ENCODE measurements at places on chromosomes 13 and 19. TPM values are rescaled to one million over a fixed set of nuclear protein-coding genes. Genes with fewer than 3 reads are reported as not detected.

DNA sequence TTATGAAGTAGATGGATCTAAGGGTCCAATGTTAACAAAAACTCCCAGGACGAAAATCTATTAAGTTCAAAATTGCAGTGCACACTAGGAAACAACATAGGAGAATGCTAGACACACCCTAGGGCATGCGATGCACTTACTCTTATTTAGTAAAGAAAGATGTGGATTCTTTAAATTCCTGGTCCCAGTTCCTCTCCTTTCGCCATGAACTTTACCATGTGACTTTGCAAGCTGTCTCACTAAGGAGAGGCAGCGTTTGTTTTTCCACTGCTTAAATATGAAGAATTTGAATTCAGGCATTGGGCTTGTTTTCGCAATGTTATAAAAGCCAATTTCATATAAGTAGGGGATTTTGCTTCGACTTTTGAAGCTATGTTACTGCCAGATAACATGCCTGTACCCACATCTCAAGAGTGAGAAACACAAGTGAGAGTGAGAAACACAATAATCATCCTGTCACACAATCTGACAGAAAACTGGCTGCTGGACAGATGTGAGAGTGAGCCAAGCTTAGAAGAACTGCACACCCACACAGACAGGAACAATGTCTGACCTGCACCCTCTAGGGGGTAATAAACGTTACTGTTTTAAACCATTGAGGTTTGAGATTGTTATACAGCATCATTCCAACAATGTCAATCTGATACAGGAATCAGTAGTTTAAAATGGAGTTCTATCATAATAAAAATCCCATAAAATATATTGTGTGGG is 1308.4 kb downstream of the SLITRK5 start:
- no peak for DNase-seq

SHISA7 gene
- 0.13 TPM for polyA plus RNA-seq

CD37 gene
- 32.7 TPM for polyA plus RNA-seq

DNA sequence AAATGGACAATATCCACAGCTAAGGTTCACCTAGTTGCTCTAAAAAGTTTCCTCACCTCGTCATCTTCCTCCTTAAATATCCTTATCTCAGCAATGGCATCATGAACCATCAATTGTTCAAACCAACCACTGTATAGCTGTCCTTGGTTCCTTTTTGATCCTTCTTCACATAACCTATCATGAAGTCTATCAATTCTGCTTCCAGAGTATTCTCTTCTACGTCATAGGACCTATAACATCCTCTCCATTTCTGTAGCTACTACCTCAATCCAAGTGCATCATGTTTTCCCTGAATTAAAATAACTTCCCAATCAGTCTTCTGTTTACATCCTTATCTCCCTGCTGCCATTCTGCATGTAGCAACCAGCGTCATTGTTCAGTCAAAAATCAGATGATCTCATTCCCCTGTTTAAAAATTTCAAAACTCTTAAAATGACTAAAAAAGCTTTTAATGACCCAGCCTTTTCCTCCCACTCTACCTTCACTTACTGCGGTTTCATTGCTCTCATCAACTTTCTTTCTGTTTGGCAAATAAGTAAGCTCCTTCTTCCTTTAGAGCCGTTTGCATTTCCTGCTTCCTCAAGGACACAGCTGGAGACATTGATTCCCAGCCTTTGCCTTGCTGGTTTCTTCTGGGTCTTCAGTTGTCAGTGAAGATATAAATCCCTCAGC is 223.9 kb upstream of the MIR17HG start:
- DNase-seq, result no peak

DNA sequence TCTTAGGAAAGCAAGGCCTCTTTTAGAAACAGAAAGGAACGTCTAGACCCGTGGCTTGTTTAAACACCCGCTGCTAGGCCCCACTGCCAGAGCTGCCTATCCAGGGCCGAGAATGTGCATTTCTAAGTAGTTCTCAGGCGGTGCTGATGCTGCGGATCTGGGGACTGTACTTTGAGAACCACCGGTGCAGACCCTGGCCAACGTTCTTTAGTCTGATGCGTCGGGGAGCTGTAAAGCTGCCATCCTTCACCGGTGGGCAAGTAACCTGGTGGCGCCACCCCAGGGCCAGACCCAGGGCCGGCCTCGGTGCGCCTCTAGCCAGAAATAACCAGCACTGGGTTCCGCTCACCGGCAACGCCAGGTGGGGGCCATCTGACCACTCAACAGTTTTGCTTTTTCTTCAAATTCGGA is 47.1 kb downstream of the TGDS start:
- DNase-seq, result peak; percentile 38

- no peak for DNase-seq
Observed at GRCh38 chr13:114179087-114179658, at the start of gene CFAP97D2. Gene CFAP97D2, plus strand, starts transcription at chr13:114179257. Its CDS starts 74 bp downstream, at chr13:114179331.

GRCh38 chr19:29690842-29691241 is 24.2 kb downstream of the C19orf12 start:
- DNase-seq, result no peak

- no peak for DNase-seq
Observed at GRCh38 chr13:40440990-40441820, 225.2 kb downstream of the FOXO1 start.

GRCh38 chr19:8446061-8446709 is 1.4 kb downstream of the HNRNPM start:
- DNase-seq, result no peak

OR7A5 gene
- polyA plus RNA-seq, result 0.03 TPM

DNA sequence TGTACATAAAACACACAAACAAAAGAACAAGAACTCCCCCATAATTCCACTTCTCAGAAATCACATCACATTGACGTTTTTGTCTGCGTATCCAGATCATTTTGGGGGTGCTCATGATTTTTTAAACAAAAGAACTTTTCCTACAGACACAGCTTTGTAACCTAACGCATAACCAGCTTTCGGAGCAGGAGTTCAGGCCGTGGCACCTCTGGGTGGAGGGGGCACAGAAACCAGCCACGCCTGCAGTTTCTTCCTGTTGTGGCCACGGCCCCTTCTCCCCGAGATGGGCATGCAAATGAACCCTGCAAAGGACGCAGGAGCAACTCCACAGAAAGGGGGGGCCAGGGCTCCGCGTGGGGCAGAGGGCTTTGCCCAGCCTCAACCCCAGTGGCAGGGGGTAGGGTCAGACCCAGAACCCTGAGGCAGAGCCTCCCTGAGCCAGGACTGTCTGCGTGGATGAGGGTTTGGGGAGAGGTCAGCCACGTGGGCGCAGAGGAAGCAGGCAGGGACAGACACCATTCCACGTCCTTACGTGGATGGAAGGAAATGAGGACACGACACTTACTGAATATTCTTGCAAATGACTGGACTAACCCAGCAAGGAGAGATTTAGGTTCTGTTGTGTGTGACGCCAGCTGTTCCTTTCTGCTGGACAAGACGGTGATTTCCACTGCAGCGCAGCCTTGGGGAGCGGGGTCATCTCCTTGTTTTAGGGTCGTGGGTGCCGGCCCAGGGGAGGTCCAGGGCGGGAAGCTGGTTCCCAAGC is 64.4 kb downstream of the RASA3 start:
- DNase-seq, result no peak

DPF1 gene
- 1.3 TPM for polyA plus RNA-seq

HNRNPL gene
- 480 TPM for polyA plus RNA-seq

GRCh38 chr13:41398494-41399170 is 58.7 kb upstream of the RGCC start:
- no peak for DNase-seq

All from right renal cortex interstitium (tissue), 3 donors.